ENCODE measurements at places on chromosomes 11 and 22.

- DNase-seq = no peak
Observed at GRCh38 chr11:71062199-71062598, 190.2 kb downstream of the SHANK2 start.

DNA sequence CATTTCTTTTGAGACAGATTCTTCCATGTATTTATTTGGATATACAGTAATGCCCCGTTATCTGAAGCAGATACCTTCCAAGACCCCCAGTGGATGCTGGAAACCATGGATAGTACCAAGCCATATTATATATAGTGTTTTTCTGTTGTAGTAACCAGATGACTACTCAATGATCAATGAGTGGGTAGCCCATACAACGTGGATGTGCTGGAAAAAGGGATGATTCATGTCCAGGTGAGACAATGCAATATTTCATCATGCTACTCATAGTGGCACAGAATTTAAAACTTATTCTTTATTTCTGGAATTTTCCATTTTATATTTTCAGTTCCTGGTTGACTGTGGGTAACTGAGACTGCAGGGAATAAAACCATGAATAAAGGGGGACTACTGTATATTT, 427.5 kb downstream of the METTL15 start:
- DNase-seq = no peak

DNA sequence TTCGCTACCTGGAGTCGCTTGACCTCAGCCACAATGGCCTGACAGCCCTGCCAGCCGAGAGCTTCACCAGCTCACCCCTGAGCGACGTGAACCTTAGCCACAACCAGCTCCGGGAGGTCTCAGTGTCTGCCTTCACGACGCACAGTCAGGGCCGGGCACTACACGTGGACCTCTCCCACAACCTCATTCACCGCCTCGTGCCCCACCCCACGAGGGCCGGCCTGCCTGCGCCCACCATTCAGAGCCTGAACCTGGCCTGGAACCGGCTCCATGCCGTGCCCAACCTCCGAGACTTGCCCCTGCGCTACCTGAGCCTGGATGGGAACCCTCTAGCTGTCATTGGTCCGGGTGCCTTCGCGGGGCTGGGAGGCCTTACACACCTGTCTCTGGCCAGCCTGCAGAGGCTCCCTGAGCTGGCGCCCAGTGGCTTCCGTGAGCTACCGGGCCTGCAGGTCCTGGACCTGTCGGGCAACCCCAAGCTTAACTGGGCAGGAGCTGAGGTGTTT, 12.8 kb downstream of the TSKU start:
- no peak for DNase-seq

- no peak for DNase-seq
Observed at GRCh38 chr11:72007587-72007986, 8.9 kb downstream of the IL18BP start.

DNA sequence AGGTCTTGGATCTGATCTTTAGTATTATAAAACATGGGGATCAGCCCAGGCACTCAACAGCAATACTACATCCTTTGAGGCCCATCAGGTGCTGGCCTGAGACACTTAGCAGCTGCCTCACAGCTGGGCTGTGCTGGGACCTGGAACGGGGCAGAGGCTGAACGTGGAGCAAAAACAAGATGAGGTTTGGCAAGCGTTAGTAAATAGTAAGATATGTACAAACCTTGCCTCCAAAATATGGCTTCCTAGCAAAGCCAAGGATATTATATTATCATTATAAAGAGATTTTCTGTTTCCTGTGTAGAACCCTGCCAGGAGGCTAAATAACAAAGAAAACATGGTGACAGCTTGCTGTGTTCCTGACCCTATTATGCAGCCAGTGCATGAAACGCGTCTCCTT, 60.0 kb upstream of the SPON1 start:
- no peak for DNase-seq

DNA sequence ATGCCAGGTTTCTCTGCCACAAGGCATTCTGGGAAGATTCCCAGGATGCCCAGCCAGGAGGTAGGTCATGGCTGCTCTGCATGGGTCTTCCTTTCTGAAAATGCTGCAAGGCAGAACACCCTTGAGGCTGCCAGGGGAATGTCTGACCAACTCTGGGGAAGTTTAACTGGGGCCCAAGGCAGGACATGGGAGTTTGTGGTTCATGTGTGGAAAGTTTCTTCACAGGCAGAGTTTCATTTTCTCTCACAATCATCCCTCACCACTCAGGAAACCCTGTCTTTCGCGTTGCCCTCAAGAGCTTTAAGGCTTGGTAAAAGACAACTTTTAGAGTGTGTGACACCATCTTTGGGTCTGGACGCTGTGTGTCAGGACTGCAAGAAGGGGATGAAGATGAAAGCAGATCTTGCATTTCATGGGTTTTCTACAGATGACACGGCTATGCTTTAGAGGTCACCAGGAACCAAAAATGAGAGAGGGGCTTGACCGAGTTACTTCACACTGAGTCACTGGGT, 133.5 kb downstream of the CD44 start:
- peak; percentile 4 for DNase-seq

- DNase-seq = no peak
Observed at GRCh38 chr11:68186061-68186460, 27.0 kb downstream of the KMT5B start.

GRCh38 chr22:37566903-37567798, 6.9 kb downstream of the CDC42EP1 start:
- DNase-seq = peak; percentile 92

DNA sequence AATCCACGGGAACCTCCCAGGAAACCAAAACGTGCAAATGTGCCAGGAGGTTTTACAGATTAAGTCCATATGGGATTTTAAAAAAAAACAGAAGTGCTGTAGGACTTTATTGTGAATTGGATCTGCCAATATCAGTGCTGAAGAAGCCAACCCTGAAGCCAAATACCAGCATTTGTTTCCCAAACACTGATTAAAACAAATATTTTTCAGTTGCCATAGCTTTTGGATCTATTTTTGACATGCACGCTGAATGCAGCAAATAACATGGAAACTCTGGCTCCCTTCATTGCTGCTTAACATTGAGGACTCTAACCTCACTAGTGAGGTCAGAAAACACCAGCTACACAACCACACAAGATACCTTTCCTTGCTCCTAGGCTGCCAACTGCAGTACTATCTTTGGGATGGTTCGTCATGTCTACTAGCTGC, 28.4 kb upstream of the SIK2 start:
- no peak for DNase-seq

- DNase-seq = no peak
Observed at GRCh38 chr11:118194835-118195627, 18.6 kb upstream of the SCN2B start.

- no peak for DNase-seq
Observed at GRCh38 chr22:29317827-29318454, 2.4 kb upstream of the RASL10A start.

DNA sequence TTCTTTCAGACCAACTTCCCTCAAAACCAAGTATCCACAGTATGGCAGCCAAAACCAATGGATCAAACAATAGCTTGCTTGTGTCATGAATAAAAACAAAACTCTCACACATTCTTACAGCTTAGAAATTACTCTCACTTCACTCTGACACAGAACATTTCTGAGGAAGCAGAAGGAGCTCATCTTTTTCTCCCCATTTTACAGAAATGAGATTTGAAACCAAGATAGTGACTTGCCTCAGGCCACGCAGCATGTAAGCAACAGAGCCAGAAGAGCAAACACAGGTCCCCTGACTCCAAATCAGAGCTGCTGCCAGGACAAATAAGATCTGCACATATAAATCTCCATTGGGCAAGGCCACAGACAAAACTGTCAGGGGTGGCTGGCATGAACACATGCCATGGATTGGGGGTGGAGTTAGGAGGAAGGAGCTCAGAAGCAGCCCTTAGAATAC, 64.8 kb downstream of the RAB30 start:
- no peak for DNase-seq

GRCh38 chr22:29621761-29622526, 18.5 kb downstream of the NF2 start:
- DNase-seq = no peak

- no peak for DNase-seq
Observed at GRCh38 chr22:48968201-48968959, 859.3 kb downstream of the BRD1 start.

DNA sequence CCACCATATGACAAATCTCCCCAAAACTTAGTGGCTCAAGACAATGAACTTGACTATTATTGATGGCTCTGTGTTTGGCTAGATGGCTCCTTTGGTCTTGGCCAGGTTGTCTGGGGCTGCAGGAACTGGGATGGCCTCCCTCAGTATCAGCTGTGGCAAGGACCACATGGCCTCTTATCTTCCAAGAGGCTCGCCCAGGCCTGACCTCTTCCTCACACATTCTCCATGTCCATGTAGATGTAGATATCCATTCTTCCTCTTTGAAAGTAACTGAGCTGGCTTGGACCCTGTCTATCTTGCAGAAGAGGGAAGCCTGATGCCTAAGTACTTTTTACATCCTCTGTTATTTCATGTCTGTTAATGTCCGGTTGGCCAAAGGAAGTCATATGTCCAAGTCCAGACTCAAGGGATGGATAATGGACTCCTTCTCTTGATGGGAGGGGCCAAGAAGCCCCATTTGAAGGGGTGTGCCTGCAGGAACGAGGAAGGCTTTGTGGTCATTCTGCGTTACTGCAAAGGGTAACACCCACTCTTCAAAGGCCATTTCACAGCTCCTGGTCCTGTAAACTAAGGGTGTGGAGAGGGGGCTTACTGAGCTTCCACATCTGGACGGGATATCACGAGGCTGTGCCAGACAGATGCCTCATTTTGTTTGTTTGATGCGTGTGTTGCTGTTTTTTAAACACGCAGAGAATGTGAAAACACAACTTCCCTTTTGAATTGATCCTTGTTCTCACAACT, 87.1 kb downstream of the GRIK4 start:
- DNase-seq = no peak
